ENCODE measurements at places on chromosomes 4 and X.

- DNase-seq = no peak
Measured at GRCh38 chr4:111399623-111400022, 745.6 kb upstream of the FAM241A start.

- DNase-seq = no peak
Measured at GRCh38 chrX:17710871-17711301, 26.4 kb upstream of the SCML1 start.

DNA sequence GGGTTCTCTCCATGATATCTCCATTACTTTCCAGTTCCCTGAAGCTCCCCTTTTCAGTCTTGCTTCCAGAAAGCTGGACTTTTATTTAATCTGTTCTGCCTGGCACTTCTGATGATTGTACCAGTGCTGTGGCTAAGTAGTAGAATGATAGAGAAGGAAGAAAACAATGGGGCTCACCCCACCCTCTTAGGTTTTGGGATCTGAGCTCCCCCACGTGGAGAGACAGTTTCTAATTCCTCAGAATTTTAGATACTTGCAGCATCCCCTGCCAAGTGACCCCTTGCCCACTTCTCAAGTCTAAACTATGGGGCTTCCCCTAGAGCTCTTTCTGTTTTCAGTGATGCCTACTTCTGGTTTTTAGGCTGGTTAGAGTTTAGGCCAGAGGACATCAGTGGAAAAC, 73.9 kb downstream of the GC start:
- DNase-seq = no peak

DNA sequence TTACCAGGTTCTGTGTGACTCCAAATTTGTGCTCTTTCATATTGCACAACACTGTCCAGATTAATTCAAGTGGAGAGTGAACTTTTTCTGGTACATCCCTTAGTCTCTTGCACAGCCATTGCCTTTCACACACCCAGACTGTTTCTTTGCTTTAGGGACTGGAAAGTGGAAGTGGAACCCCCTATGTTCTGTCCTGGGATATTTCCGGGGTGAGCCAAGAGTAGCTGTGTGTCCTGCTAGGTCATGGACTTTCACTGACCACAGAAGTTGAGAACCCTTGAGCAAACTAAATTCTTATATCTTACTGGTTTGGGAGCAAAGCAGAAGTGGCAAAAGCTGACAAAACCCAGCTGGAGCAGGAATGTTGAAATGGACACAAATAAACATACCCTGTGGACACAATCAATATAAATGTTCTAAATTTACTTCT, 10.3 kb upstream of the VSIG4 start:
- no peak for DNase-seq

DNA sequence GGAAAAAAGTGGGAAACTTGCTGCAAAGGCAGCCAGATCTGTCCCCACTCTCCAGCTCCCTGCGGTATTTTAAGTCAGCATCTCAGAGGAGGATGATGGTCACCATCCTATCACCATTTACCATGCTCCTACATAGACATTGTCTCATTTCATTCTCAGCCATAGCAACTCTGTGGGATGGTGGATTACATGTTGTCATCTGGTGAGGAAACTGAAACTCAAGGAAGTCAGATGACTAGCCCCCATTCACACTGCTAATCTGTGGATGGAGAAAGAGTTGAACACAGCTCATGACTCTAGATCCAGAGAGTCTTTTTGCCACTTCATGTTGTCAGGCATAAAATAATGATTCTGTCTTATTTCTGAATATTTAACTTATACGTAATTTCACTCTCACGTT, 323.5 kb downstream of the PTTG2 start:
- DNase-seq = no peak

GRCh38 chr4:99835942-99836341, 19.3 kb downstream of the DAPP1 start:
- no peak for DNase-seq

DNA sequence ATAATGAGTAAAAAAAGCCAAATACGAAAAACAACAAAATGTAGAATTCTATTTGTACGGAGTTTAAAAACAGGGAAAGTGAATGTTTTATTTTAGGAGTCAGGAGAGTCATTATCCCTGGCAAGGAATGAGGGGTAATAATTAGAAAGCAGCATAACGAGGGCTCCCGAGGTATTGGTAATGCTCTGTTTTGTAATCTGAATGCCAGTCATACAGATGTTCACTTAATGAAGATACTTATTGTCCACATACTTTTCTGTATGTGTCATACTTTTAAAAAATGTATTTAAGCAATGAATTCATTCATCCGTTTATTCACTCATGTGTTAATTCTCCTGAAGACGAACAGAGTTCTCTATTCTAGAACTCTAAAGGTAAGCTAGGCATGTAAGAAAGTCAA, 87.8 kb upstream of the BMP2K start:
- no peak for DNase-seq

- DNase-seq = no peak
Measured at GRCh38 chrX:4094926-4095325, 381.5 kb upstream of the PRKX start.

GRCh38 chr4:1326751-1327525, 20.1 kb upstream of the UVSSA start:
- DNase-seq = no peak

DNA sequence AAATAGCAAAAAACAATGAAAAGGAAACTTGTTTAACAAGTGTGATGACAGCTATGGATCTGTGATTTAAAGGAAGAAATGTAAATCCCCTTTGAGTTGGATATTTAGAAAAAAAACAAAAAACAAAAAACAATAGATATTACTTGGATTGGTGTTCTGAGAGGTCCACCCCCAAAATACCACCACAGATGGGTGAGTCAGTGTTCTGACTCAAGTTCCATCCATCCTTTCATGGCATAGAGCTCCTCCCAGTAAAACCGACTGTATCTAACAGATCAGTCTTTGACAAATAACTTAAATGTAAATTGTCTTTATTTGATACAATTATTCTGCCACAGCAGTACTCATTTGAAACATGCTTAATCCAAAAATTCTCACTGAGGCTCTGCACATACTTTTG, 27.4 kb downstream of the TMPRSS11B start:
- DNase-seq = no peak

DNA sequence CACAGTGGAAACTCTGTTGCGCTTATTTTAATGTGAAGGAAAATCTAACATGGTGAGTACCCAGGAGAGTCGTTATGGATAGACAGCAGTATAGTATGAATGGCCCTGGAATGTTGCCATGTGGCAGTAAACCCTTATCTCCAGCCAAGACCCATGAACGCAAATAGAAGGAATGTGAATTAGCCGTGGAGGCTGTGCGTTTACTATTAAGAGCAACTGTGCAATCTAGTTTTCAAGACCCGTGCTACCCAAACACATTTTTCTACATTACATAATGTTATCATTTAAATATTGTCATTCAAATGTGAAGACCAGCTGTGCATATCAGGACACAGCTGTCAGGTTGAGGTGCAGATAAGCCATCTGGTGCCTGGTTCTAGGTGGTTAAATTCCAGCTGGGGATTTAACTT, 13.3 kb upstream of the AGA start:
- no peak for DNase-seq

DNA sequence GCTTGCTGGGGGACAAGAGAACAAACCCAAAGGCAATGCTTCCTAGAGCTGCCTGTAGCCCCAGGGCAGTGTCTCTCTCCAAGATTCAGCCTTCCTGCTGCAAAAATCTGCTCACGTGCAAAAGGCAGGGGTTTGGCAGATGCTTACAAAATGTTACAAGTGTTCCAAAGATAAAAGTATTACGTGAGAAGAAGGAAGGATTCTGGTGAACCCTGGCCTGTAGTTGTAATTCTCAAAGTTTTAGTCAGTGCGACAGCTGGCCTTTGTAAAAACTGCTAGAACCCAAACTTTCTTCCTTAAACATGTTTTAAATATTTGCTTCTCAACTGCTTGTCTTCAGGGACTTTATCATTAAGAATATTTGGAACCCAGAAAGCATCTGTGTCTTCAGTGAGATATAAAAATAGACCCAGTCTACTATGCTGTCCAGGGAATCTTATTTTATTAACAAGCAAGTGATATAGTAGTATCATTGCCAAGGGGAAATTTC, 232.3 kb downstream of the FRMPD4 start:
- no peak for DNase-seq

DNA sequence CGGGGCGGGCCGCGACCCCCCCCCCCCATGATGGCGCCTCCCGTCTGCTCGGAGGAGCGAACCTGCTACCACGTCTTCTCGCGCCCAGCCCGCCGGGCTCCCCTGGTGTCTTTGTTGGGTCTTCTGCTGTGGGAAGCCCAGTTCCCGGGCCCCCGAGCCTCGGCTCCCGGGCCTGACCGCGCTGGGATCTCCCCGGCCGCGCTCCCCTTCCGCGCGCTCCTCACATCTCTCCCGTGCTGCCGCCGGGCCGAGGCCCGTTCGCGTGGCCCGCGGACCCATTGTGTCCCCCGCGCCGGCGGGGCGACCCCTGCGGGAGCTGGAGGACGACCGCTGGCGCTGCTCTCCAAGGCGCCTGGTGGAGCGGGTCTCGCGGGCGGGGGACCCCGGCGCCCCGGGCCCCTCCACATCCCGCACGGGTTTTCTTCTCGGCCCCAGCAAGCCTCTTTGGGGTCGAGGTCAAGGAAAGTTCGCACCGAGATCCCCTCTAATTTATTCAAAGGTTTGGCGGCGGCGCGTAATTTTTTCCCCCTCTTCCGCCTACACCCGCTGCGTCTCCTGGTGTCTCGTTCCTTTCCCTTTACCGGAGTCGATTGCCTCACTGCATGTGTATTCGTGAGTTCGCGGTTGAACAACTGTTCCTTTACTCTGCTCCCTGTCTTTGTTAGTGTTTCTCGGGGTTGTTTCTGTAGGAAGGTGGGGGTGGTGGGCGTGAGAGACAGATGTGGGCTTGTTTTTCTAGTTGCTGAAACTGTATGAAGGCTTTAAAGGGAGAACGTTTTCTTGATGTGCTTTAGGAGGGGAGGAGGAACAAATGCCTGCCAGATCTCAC, 770 bp downstream of the SMAD1 start:
- no peak for DNase-seq

DNA sequence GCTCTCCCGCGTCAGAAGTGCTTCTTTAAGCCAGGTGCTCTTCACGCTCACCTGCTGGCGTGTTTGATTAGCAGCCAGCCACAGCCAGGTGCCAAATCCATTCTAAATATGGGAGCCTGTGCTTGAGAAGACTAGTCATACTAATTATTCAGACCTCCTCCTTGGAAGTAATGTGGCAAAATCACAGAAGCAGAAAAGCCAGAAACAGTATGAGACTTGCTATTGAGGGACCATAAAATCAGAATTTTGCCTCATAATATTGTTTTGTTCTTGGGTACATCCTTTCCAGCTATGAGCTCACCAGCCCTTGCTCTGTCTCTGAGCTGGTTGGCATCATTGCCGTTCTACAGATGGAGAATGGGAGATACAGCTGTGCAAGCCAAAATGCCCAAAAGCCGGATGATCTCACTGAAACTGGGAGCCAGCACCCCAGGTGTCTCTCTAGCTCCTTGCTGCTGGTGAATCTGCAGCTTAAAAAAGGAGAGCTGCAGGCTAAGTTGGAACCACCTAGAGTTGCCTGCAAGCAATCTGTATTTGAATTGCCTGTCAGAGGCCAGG, 205.4 kb downstream of the SHROOM3 start:
- DNase-seq = no peak

DNA sequence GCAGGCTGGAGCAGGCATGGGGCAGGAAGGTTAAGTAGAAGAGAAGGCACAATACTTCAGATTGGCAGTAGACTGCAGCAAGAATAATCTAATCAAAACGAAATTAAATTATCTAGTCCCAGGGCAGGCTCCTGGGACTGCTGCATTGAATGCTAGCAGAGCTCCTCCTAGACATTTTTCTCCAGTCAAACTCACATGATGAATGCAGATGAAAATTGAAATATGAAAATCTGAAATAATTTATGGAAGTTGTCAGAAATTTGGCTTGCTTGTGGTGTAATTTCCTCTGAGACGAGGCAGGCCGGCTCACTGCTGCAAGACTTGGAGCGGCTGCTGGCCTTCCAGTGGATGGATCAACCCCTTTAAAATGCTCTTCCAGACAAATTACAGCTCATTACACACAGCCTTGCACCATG, 78.0 kb upstream of the TMEM33 start:
- DNase-seq = no peak

DNA sequence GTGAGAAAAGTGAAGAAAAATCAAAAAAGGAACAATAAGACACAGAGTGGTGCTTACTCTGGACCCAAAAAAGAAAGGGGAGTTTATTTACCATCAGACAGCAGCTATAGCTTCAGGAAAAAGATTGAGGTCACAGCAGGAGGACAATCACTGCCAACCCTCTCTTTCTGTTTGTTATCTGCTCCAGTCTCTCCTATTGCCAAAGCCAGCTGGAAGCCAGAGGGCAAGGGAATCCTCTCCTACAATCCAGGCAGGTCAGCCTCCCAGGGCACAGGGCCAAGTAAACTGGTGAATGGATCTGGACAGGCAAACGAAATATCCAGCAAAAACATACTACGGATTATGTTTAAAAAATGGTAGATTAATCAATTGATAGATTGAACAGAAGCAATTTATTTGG, 306.9 kb upstream of the SLIT2 start:
- no peak for DNase-seq

DNA sequence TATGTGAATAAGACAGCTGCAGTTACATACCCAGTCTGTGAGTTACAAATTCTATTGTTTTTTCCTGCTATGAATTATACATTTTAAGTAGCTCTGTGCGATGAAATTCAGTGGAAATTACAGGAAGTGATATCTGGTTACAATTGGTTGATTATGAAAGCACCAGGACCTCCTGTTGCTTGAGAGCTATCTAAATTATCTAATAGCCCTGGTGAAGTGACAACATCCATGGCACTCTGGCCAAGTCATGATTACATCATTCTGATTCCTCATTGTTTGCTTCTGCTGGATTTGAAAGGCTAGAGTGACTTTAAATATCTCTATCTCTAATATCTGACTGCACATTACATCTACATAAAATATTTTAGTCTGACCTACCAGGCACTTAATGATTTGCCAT, 515.0 kb downstream of the CFAP47 start:
- no peak for DNase-seq

- DNase-seq = no peak
Measured at GRCh38 chrX:79161655-79162054, 17.2 kb downstream of the GPR174 start.

DNA sequence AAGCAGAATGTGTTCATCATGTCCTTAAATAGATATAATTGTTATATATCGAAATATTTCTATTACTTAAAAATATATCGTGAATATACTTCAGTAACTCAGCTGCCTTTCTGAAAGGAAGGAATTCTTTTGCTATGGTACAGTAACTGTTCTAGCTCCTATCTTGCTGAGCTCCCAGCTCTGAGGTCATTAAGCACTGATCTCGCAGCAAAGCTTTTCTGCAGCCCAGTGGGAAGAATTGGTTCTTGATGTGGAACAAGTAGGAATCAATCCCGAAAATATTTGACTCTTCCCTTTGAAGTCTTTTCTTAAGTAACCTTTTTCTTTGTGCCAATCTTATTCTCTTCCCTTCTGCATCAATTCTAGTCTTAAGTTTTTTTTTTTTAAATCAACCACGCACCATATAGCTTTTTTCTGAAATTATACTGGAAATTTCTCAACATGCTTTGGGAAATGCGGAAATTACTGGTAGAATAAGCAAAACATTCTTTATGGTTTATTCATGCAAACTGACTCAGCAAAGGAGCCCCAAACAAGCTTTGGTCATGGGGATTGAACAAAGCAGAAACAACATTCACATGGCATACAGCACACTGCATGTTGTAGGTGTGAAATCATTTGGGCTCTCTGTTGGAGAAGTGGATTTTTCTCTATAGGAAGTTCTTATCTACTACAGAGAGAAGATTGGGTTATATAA, 428.9 kb upstream of the GNPDA2 start:
- no peak for DNase-seq
